RCC 7860 (cell line): ENCODE measurements at places on chromosomes 4 and X.

- no peak for DNase-seq
These were observed 50.6 kb upstream of the STARD8 start for GRCh38 chrX:68596871-68597270.

- DNase-seq: no peak
These were observed 79.3 kb downstream of the DTHD1 start for GRCh38 chr4:36360755-36361154.

GRCh38 chr4:73621357-73621756 lies 1.1 kb upstream of the RASSF6 start:
- no peak for DNase-seq

GRCh38 chrX:54180403-54180802 lies 2.7 kb downstream of the FAM120C start:
- DNase-seq: peak; percentile 20

DNA sequence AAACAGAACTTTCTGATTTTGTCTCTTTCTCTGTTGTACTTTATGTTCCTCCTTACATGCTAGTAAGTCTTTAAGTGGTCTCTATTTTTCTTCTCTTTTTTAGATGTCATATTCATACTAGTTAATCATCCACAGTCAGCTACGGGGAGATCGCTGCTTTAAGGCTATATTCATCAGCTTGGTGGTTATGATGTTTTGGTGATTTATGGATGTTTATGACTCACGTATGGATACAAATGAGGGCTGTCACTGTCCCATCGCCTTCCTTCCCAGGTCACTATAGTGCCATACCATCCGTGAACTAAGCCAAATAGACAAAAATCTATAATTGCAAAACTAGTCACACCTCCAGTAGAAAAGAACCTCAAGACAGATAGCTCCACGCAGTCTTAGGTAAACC lies 296.8 kb upstream of the AADAT start:
- DNase-seq: peak; percentile 83

- DNase-seq: no peak
These were observed 101.9 kb downstream of the MAML3 start for GRCh38 chr4:140052050-140052449.

GRCh38 chr4:168598191-168598590 lies 101.3 kb downstream of the PALLD start:
- no peak for DNase-seq

DNA sequence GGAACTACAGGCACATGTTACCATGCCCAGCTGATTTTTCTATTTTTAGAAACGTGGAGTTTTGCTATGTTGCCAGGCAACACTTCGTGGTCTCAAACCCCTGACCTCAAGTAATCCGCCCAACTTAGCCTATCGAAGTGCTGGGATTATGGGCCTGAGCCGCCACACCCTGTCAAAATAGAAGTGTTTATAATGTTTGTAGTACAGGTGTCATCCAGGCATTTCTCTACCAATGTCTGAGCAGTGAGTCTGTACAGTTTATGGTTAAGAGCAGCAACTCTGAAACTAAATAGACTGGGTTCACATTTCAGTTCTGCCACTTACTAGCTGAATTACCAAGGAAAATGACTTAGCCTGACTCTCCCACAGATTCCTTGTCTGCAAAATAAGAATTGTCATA lies 460.4 kb upstream of the GALNT7 start:
- no peak for DNase-seq

DNA sequence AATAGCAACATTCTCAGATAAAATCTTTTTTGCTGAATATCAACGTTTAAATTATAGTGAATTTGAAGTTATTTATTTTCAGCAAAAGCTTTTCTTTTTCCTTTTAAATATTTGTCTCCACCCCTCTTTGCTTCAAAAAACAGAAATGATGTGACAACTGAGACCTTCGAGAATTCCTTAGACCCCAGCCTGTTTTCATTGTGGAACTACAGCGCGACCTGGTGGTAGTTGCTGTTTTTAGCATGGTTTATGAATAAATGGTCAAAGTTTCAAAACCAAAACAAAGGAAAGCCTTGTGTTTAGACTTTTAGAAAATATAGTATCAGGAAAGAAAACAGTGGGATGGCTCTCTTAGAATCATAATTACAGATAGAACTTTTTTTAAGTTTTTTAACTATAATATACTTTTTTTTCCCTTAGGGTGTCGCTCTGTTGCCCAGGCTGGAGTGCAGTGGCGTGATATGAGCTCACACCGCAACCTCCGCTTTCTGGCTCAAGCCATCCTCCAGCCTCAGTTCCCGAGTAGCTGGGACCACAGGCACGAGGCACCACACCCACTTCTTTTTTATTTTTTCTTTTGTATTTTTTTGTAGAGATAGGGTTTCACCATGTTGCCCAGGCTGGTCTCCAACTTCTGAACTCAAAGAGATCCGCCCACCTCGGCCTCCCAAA lies 26.8 kb upstream of the TMEM184C start:
- DNase-seq: peak; percentile 20

DNA sequence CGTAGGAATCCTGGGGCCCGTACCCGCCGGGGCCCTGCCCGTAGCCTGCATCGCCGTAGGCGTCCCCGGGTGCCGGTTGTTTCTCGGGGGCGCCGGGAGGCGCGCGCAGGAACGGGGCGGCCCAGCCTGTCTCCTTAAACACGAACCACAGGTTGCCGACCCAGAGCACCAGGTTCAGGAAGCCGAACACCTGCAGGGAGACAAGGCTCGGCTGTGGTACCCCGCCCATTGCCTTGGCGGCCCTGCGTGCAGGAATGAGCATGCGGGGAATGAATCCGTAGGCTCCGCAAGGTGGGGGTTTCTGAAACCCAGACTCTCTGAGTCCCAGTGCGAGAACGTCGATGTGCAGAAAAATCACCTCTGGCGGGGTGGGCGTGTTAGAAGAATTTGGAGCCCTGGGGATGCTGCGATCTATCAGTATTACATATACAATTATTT lies 5.4 kb upstream of the PRICKLE3 start:
- no peak for DNase-seq

- no peak for DNase-seq
These were observed 233.4 kb downstream of the PPP4R3C start for GRCh38 chrX:27229721-27230120.

- DNase-seq: peak; percentile 61
These were observed 99.2 kb upstream of the TENM3 start for GRCh38 chr4:182143822-182144625.

- peak; percentile 56 for DNase-seq
These were observed 95.9 kb upstream of the PTPN13 start for GRCh38 chr4:86497980-86498862.

- peak; percentile 11 for DNase-seq
These were observed 92.7 kb downstream of the USP46 start for GRCh38 chr4:52566136-52567031.

DNA sequence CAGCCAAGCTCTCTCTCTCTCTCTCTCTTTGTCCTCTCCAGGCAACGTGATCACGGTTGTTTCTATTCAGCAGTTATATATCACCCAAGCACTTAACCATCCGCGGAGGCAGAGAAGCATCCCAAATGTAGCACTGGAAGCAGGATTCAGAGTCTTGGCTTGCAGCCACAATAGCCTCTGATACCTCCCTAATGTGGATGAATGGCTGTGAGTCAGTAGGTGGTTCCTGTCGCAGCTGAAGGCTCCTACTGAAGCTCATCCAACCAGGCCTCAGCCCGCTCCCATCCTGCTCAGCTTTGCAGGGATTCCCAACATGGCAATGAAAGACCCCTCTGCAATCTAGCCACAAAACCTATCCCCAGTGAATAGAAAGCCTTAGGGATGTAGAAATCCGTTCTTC lies 5.1 kb downstream of the HS6ST2 start:
- DNase-seq: no peak

DNA sequence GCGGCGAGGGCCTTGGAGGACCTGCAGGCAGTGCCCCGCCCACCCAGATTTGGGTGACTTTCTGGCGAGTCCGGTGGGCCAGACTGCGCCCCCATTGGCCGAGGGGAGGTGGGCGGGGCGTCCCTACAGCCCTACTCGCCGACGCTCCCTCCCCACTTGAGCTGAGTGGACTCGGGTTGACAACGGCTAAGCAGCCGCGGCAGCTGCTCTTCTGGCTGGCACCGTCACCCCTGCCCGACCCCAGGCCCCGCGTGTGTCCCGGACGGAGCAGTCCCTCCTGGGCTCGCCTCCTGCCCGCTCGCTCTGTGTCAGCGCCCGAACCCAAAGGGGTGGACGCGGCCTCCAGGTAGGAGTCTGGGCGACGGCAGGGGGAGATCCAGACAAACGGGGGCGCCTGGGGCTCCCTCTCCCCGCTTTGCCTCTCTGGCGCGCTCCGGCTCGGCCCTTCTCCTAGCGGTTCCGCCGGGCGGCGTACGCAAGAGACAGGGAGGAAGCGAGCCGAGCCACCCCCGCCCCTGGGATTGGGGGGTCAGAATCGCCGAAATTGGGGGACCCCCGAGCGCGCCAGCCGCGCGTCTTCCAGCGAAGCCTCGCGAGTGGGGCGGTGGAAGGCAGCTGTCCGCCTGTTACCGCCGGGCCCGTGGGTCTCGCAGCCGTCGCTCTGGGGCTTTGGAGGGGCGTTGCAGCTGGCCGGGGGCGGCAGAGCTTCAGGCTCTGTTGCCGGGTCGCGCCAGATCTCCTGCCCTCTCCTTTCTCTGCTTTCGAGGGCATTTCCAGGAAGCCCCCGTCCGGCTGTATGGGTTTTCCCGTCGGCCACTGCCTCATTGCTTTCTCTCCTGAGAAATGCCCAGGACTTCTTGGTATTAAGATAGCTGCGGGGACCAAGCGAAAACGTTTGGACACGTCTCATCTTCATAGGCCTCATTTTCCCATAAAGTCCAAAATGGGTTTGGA lies 46.3 kb downstream of the STARD8 start:
- DNase-seq: peak; percentile 26

DNA sequence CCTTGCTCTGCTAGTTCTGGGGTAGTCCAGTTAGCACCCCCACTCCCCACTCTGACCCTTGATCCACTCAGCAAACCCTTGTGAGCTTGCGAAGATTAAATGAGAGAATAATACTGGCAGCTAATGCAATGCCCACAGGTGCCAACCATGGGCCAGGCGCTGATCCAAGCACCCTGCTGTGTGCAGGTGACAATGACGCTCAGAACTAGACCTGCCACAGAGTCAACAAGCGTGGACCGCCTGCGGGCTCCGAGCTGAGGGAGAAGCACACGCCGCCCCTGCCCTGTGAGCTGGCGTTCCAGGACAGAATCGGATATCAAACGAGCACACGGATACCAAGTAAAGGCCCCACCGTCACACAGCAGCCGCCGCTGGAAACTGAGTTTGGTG lies 129.2 kb downstream of the FAM53A start:
- no peak for DNase-seq
